H1 (cell line): ENCODE measurements at places on chromosomes 13 and 19. TPM values are rescaled to one million over a fixed set of nuclear protein-coding genes. Genes with fewer than 3 reads are reported as not detected.

Gene XRCC1
- total RNA-seq, result 42.5 and 48.5 TPM in 2 replicates

Gene TYROBP
- total RNA-seq, result not detected in 2 replicates

DNA sequence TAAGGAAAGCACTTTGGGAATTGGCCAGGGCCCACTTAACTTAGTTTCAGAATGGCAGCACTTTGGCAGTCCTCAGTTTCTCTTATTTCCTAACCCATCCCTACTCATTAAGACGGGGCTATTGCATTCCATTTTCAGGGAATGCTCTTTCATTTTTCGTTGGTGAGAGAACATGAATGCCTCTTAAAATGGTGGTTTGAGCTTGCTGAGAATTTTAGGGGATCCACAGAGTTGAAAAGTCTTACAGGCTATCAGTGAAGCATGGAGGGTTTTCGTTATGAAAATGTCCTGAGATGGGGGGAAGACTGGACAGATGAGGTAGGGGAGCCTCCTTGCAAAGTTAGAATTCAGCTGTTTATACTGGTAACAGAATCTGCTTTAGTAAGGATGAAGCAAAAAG, 71.4 kb downstream of the LRCH1 start:
- no peak for DNase-seq

DNA sequence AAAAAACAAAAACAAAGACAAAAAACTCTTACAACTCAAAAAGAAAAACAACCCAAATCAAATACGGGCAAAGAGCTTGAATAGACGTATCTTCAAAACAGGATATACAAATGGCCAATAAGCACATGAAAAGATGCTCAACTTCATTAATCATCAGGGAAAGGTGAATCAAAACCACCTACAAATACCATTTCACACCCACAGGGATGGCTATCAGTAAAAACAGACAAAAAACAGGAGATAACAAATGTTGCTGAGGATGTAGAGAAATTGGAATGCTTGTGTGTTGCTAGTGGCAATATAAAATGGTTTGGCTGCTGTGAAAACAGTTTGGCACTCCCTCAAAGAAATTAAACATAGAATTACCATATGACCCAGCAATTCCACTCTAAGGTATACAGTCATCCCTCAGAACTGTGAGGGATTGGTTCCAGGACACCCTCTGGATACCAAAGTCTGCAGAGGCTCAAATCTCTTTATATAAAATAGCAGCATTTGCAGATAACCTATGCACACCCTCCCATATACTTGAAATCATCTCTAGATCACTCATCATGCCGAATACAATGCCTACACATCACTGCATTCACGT, 29.7 kb downstream of the MLLT1 start:
- DNase-seq, result no peak

DNA sequence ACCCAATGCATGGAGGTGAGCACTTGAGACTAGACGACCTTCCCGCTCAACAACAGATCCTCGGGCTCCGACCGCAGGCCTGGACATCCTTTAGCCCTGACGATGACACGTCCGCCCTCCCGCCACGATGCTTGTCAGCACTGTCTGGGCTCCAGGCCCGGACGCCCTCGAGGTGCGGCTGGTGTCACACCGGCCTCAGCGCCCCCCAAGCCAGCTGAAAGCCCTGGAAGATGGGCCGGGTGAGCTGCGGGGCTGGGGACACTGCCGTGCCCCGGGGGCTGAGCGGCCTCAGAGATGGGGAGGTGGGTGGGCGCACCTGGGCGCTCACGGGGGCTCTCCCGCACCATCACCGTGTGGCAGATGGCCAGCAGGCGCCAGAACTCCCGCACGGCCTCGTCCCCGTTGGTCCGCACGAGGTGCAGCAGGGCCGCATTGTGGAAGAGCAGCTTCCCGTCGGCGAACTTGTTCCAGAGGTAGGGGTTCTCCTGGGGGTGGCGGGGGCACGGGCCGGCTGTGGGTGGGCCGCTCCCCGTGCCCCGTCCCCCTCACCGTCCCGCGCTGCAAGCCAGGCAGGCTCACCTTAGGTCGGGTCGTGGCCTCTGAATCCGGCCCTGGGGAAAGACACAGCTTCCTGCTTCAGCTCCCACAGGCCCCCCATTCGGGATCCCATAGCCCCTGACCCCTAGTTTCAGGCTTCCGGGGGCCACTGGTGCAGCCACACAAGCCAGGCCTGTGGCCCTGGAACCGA, 15.5 kb downstream of the ATP8B3 start:
- no peak for DNase-seq

- no peak for DNase-seq
These were observed 41.6 kb downstream of the ZMYM2 start for GRCh38 chr13:20000062-20000552.

- no peak for DNase-seq
These were observed 386.6 kb downstream of the DIAPH3 start for GRCh38 chr13:59776924-59777690.

Gene MAMSTR
- 2.0 and 2.9 TPM in 2 replicates for total RNA-seq

DNA sequence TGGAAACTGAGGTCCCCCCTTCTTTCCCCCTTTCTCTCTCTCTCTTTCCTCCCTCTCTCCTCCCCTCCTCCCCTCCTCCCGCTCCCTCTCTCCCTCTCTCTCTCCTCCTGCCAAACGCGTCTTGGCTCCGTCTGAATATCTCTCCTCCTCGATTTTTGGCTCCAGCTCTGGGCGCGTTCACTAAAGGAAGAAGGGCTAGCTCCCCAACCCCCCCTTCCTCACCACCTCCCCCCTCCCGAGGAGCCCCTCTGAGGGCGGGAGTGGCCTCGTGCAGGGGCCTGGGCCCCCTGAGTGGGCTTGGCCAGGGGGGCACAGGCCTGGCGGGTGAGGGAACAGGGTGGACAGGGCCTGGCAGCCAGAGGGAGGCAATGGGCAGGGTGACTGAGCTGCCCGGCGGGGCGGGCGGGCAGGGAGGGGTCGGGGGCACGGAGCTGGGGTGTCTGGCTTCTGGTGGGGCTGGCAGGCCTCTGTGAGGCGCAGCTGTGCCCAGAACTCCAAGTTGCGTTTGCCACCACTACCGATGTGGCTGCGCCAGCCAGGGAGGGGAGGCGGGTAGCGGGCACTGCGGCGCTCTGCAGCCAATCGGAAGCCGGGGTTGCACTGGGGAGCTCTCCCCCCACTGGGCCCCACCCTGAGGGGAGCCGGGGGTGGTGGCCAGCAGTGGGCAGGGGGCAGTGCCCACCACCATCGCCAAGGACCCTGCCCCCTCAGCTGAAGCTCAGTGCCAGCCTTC, 7.1 kb downstream of the NFIX start:
- DNase-seq, result no peak

- no peak for DNase-seq
These were observed 2.7 kb downstream of the FCHO1 start for GRCh38 chr19:17753976-17754375.

GRCh38 chr19:16315825-16316505, 8.7 kb upstream of the KLF2 start:
- DNase-seq, result no peak

DNA sequence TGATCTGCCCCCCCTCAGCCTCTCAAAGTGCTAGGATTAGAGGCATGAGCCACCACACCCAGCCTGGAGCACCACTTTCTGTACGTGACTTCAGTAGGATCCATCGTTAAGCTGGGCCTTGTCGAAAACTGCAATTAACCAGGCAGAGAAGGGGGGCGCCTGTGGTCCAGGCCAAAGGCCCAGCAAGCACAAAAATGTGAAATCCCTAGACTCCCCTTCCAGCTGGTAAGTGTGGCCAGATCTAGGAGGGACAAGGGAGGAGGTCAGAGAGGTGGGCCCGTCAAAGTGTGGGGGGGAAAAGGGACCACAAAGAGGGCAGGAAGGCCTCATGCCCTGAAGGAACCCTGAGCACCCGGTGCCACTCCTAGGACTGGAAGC, 13.8 kb downstream of the DDX39A start:
- no peak for DNase-seq

DNA sequence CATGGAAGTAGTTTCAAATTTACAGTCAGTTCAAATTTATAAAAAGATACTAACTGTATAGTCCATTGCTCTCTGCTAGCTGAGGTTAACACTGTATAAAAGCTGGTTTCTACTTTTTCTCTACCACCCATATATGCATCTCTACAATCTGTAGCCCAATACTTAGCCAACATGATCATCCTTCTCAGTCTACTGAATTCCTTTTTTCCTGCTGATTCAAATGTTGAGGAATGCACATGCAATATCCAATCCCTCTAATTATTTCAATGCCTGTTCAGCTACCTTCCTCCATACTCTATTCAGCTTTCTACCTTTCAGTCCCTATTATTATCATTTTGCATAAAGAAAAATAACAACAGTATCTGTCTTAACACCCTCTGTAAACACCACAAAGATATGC, 15.6 kb downstream of the KPNA3 start:
- DNase-seq, result no peak

DNA sequence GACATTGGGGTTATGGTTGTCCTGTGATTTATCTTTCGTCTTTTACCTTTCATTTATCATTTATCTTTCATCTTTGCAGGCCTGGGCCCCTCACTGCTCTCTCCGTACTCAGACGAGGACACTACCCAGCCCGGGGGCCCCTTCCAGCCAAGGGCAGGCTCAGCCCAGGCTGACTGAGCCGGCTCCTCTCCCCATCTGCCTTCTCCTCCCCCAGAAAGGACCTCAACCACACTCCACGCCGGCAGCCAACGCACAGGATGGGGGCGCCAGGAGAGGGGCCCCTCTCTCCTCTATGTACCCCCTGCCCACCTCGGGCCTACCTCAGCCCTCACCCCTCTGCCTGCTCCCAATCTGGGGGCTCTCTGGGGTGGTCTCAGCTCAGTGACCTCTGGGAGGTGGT, 7.4 kb upstream of the PPP5C start:
- no peak for DNase-seq

Gene CRX
- total RNA-seq, result not detected in 2 replicates

GRCh38 chr13:95411428-95412040, 110.3 kb upstream of the ABCC4 start:
- no peak for DNase-seq

- no peak for DNase-seq
These were observed 23.0 kb upstream of the USP29 start for GRCh38 chr19:57096685-57097361.

DNA sequence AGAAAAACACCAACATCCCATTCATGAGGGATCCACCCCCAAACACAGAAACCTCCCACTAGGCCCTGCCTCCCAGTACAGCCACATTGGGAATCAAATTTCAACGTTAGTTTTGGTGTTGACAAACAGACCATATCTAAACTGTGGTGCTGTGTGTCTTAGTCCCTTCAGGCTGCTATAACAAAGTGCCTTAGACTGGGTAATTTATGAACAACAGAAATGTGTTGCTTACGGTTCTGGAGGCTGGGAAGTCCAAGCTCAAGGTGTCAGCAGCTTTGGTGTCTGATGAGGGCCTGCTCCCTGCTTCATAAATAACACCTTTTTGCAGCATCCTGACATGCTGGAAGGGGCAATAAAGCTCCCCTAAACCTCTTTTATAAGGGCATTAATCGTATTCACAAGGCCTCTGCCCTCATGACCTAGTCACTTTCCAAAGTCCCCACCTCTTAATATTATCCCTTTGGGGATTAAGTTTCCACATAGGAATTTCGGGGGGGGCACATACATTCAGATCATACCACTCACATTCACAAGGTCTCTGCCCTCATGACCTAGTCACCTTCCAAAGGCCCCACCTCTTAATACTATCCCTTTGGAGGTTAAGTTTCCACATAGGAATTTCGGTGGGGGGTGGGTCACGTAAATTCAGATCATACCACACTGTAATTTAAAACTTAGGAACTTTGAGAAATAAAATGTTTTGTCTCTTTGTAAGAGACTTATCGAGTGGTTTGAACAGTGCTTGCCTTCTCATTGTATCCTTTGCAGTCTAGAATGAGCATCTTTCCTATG, 27.5 kb downstream of the ZNF507 start:
- DNase-seq, result no peak

DNA sequence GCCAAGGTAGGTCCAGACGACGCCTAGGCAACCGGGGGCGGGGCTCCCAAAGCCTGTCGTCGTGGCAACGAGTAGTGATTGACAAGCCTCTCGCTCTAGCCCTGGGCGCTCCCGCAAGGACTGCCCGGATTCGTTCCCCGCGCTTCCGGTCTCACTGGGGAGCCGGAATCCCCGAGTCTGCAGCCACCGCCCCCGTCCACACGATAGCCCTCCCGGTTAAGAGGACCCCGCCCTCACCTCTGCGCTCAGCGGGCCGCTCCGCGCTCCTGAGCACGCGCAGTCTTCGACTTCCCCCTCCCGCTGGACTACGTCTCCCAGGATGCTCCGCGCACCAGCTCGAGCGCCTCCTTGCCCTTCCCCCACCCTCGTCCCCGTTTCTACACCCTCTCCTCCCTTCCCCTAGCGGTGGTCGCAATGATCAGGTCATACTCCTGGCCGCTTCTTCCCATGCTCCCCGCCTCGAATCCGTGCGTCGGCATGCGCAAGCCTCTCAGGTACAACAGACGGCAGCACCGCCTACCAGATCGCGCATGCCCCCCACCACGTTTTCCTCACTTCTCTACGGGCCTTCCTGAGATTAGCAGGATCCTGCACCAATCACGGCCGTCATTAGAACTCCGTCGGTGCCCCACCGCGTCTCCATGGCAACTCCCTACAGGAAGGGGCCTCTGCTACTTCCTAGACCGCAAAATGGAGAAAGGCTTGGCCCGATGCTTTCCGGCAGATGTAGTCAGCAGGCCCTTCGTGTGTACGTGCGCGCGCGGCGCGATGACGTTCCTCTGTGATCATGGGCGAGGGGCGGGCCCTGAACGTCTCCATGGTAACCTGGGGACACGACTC, at the start of gene MZF1:
MZF1 (minus strand) TSS at position 518 of the 840 bp plus-strand sequence. CDS start 1,946 bp downstream, outside the sequence.
- peak; percentile 99 for DNase-seq

Gene ZNF99
- not detected in 2 replicates for total RNA-seq

DNA sequence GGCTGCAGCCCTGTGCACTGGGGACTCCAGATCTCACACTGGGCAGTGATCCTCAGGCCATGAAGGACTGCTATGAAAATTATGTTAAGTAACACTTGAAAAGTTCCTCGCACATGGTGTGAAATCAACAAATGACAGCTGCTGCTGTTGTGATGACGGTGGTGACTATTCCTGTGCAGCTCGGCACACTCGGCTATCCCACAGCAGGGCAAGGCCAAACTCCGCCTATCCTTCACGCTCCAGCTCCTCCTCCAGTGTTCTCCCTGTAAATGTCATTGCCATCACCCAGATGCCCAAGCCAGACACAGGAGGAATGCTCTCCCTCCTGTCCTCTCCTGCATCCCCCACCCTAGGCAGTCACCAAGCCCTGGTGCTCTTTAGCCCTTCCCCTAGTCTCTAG, 31.3 kb downstream of the GRIK5 start:
- DNase-seq, result no peak

- no peak for DNase-seq
These were observed 14.5 kb upstream of the MAP2K2 start for GRCh38 chr19:4138445-4138844.

- peak; percentile 10 for DNase-seq
These were observed 171.8 kb downstream of the STK24 start for GRCh38 chr13:98405107-98405571.

Gene CEACAM8
- total RNA-seq, result not detected in 2 replicates

DNA sequence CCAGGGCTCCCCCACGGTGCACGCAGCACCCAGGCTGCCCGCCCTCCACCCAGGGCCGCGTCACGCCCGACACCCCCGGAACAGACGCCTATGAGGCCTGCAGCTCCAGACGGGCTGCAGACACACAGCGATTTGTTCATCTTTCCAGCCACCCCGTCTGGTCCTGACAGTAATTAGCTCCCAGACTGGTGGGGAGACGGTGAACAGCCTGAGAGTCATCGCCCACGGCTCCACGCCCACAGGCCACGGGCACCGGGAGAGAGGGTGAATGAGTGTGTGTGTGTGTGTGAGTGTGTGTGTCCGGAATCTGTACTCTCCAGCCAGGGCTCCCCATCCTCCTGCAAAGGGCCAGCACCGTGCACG, 18.1 kb downstream of the GADD45B start:
- DNase-seq, result no peak
